ENCODE measurements at places on chromosomes 16 and 17.

GRCh38 chr16:85546585-85547447, 66.3 kb upstream of the GSE1 start:
- no peak for DNase-seq

- DNase-seq: peak; percentile 82
Measured at GRCh38 chr17:49968405-49969133, 421 bp upstream of the DLX4 start.

DNA sequence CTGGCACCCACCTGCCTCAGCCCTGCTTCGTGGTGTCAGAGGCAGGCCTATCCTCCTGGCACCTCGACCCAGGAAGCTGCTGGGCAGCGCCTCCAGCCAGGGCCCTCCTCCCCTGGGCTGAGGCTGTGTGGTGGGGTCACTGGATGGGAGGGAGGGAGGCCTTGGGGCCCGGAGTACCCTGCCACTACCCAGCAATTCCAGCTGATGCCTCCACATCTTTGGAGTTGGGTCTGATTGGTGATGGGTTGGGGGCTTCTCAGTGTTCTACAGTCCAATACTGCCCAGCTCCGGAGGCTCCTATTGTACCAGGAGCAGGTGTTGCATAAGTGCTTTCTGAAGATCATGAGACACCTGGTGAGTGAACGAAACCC, 48.0 kb downstream of the USP22 start:
- DNase-seq: no peak

- peak; percentile 26 for DNase-seq
Measured at GRCh38 chr16:278863-279366, 1.5 kb upstream of the ARHGDIG start.

- no peak for DNase-seq
Measured at GRCh38 chr17:82309656-82310570, 7.5 kb downstream of the CD7 start.

DNA sequence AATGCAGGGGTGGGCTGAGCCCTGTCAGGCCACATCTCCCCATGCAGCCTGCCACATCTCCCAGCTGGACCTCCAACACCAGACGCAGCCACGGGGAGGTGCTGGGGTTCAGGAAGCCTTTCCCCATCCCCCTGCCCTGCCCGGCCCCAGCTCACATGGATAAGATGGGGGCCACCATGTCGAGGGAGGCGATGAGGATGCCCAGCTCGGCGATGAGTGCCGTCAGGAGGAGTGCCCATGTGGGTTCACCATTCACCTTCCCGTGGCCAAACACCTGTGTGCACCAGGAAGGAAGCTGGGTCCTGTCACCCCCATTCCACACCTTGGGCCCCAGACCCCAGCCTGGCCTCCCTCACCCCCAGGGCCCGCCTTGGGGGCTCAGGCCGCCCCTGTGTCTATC, 5.7 kb upstream of the LCAT start:
- no peak for DNase-seq

DNA sequence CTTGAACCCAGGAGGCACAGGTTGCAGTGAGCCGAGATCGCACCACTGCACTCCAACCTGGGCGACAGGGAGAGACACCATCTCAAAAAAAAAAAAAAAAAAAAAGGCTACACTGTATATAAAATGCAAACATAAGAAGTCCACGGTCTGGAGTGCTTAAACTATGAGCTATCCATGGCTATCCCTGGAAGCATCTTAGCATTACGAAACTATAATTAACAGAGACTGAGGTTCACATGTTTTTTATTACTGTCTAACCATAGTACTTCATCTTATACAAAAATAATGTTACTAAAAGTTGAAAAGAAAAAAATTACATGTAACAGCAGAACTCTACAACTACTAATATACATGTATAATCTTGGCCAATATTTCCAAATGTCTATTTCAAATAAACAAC, 32.8 kb downstream of the HELZ start:
- no peak for DNase-seq

DNA sequence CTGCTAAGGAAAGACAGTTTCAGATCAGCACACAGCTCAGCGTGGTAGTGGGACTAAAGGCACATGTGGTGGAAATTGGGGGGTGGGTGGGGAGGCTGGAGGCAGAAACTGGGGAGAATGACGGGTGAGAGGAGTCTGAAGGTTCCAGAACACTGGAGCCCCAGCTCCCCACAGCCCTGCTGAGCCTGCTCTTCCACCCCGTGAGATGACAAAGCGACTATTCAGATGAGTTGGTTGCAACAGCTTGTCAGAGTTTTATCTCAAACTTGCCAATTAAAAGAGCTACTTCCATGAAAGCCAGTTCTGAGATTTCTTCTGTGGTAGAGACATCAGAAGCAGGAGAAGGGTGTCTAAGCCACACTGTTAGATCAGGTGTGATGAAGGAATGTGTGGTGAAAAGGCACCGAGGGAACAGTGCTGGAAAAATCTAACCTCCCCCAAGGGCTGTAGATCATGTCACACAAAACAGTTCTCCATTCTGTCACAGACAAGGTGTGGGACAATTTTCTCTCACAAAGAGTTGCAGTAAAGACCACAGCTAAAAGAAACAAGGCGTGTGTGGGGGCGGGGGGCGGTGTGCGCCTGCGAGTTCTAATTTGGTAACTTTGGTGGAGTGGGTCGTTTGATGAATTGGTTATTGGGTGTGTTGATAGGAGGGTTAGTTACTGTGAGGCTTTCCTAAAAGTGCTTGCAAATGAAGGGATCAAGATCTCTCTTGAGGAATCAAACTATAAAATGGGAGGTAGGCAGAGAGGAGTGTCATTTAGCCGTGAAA, 39.0 kb downstream of the CCDC182 start:
- no peak for DNase-seq

DNA sequence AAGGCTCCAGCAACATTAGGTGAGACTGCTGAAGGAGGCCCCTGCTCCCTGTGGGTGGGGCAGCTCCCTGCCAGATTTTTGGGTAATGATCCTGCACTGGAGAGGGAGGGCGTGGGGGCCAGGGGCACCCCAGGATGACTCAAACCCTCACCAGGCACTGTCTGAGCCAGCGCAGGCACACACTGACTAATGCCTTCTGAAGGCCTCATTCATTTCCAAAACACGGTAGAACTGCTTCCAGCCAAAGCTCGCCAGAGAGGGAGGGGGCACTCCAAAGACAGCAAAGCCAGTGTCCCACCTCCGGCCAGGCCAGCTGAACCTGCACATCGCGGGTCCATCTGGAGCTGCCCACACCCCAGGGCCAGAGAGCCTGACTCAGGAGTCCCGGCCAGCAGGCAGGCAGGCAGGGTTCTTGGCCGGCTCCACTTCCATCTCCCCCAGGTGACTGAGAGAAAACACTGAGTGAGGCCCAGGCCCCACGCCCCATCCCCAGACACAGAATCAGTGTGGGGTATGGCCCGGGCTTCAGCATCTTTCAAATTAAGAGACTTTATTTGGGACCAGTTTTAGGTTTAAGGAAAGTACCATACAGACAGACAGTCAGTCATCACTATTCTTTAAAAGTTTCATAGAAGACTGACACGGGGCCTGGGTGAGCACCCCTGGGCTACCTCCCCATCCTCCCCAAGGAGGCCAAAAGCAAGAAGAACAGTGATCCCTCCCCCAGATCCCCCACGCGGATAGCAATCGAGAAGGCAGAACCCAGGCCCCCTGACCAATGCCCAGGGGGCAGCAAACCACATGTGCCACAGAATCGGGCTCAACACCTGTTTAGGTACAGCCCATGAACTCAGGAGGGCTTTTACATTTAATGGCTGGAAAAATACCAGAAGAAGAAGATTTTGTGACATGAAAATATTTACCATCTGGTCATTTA, 2.3 kb downstream of the PIEZO1 start:
- DNase-seq: peak; percentile 75

GRCh38 chr16:26708428-26708827, 358.3 kb upstream of the C16orf82 start:
- DNase-seq: no peak

DNA sequence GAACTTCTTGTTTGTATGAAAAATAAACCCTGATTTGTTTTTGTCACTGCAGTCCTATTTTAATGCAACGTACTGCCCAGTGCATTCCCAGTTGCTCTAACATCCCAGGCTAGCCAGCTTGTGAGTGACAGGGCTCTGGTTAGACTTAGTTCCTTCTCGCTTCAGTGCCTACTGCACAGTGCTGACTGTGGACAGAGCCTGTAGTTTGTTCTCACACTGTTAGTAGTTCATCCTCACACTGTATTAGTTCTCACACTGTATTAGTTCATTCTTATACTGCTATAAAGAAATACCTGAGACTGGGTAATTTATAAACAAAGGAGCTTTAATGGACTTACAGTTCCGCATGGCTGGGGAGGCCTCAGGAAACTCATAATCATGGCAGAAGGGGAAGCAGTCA, 116.6 kb upstream of the SALL1 start:
- no peak for DNase-seq

- no peak for DNase-seq
Measured at GRCh38 chr17:35891269-35891668, 11.1 kb upstream of the CCL5 start.

GRCh38 chr16:23729503-23730424, 16.7 kb upstream of the ERN2 start:
- DNase-seq: no peak

DNA sequence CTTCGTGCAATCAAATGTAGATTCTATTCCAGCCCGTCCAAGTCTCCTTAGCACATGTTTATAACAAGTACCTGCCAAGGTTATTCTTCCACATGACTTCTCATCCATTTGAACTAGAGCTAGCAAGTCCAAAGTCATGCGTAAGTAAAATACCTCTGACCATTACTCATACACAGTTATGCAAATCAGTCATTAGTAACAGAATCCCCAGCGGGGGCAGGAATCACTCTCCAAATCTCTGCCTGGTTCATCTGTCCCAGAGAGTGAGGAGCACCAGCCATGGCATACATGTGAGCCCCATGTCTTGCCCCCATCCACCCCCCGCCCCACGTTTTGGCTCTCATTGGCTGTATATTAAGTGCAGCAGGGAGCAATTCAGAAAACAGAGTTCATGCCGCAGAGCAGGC, 27.7 kb downstream of the SRL start:
- no peak for DNase-seq

- no peak for DNase-seq
Measured at GRCh38 chr17:59284317-59284716, 47.1 kb upstream of the YPEL2 start.

DNA sequence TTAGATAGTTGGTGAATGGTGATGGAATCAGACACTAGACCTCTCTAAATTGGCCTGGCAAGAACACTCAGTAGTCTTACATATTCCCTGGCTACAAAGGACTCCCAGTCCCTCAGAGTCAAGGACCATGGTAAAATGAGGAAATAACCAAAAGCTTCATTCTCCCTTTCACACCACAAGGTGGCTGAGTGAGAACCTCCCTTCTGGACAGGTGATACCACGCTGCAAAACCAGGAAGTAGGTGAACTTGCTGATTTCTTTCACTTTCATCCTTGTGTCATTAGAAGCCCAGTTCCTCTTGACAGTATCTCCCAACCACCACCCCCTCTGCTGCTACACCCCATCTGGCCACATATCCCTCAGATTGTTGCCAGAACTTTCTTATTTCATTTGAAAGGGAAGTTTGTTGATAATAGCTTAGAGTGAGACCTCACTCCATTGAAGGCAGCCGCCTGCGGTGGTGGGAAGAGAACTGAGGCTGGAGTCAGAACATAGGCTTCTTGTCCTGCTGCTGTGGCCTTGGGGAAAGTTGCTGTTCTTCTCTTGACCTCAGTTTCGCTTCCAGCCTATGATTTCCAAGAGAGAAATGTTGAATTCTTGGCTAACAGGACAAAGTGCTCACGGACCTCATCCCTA, 290.6 kb upstream of the CCL2 start:
- no peak for DNase-seq

GRCh38 chr17:8707332-8708024, 37.2 kb downstream of the CCDC42 start:
- no peak for DNase-seq

- DNase-seq: peak; percentile 50
Measured at GRCh38 chr16:89026121-89026612, 49.2 kb upstream of the CBFA2T3 start.

GRCh38 chr17:1414001-1414574, 14.1 kb upstream of the YWHAE start:
- DNase-seq: no peak

- DNase-seq: no peak
Measured at GRCh38 chr17:73508057-73508930, 136.0 kb downstream of the SDK2 start.

GRCh38 chr17:48335858-48336500, 94.0 kb downstream of the SKAP1 start:
- no peak for DNase-seq

DNA sequence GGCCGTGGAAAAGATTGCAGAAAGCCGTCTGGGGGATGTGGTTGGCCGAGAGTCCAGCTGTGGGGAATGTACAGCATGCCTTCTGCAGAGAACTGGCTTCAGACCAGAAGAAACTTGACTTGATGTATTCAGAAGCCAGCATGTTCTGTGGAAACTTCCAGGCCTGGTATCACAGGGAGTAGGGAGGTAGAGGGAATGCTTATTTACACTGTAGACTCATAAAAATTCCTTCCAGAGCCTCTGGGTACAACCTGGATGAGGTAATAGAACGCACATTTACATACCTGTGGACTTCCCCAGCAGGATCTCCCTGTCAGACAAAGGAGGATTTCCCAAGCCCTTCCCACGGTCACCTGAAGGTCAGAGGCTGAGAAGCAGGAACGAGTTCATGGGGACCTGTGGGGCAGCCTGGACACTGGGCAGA, 11.8 kb upstream of the GAS7 start:
- no peak for DNase-seq

GRCh38 chr17:55286681-55287589, 22.2 kb downstream of the HLF start:
- no peak for DNase-seq

GRCh38 chr17:718075-718474, 3.4 kb upstream of the VPS53 start:
- DNase-seq: no peak

- no peak for DNase-seq
Measured at GRCh38 chr17:60256174-60256573, 106.4 kb downstream of the CA4 start.

DNA sequence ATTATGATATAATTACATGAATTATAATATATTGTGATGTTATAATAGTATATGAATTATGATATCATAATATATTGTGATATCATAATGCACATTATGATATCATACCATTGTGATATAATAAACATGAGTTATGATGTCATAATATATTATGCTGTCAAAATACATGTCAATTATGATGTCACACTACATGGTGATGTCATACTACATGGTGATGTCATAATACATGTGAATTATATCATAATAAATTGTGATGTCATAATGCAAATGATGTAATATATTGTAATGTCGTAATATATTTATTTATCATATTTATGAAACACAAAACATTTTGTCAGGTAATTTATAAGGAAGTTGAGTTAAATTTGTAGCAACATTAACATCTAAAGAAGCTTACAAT, 1950.1 kb downstream of the TP53TG3F start:
- no peak for DNase-seq
